ENCODE measurements at places on chromosomes 16 and 17.

DNA sequence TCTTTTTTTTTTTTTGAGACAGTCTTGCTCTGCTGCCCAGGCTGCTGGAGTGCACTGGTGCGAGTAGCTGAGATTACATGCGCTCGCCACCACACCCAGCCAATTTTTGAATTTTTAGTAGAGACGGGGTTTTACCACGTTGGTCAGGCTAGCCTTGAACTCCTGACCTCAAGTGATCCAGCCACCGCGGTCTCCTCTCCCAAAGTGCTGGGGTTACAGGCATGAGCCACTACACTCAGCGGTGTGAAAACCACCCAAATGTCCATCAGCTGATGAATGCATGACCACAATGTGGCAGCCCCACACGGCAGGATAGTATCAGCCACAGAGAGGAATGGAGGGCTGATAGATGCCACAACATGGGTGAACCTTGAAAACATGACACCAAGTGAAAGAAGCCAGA lies 2.1 kb downstream of the P2RX5 start:
- DNase-seq, result no peak

DNA sequence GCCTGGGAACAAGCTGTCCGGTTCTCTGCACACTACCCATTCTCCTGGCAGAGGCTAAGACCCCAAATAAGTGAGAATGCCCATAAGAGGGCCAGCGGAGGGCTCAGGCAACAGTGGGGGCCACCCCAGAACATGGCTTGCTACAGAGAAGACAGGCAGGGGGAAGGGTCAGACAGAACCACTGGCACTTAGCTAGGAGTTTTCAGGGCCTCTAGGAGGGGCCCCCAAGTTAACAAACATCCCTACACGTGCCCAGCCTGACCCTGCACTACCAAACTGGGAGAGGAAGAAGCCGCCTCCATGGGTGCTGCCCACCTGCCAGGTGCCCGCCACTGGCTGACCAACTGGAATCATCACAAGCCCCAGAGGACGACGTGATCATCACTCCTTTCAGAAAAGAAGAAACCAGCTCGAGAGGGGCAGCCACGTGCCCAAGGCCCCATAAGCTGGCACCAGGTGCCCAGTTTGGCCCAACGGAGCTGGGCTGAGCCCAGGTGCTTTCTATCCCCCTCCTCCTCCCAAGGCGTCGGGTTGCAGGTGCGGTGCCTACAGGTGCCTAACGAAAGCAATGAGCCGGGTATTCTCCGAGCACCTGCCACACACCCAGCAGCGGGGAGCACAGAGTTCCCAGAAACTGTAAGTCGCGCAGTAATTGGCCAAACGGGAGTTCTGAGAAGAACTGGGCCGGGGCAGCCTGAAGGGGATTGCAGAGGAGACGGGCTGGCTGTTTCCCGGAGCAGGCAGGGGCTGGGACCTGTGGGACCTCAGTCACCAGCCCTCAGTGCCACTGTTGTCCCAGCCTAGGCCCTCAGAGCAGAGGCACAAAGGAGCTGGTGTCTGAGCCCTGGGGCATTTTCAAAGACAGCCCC lies 13.2 kb downstream of the RPH3AL start:
- no peak for DNase-seq

DNA sequence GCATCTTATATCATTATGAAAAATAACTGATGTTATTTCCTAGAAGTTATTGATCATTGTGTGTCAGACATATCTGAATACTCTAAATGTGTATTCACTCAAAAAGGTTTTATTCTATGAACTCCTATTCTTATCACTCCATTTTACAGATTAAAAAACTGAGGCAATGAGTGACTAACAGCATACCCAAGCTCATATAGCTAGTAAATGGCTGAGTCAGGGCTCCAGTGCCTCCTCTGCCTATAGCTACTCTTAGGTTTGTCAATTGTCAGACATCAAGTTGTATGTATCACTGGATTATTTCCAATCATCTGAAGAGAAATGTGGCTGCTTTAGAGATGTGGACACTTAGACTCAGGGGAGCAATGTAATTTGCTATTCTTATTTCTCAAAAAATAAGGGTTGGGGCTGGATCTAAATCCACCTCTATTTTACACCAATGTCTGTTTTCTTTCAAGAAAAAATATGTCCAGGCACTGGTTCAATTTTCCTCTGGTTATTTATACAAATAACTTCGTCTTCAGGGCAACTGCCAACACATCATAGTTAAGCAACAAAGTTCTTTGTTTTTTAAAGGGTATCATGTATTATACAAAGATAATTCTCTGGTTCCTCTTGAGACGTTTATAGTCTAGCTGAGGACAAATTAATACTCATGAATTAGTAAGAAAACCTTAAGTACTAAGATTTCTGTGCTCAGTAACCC lies 328.9 kb upstream of the MAF start:
- no peak for DNase-seq

- no peak for DNase-seq
Measured at GRCh38 chr16:31461201-31461920, 2.1 kb downstream of the ARMC5 start.

GRCh38 chr16:46688101-46688653 lies 801 bp downstream of the VPS35 start:
- DNase-seq, result no peak

- DNase-seq, result no peak
Measured at GRCh38 chr17:17151055-17151454, 55.1 kb downstream of the PLD6 start.

DNA sequence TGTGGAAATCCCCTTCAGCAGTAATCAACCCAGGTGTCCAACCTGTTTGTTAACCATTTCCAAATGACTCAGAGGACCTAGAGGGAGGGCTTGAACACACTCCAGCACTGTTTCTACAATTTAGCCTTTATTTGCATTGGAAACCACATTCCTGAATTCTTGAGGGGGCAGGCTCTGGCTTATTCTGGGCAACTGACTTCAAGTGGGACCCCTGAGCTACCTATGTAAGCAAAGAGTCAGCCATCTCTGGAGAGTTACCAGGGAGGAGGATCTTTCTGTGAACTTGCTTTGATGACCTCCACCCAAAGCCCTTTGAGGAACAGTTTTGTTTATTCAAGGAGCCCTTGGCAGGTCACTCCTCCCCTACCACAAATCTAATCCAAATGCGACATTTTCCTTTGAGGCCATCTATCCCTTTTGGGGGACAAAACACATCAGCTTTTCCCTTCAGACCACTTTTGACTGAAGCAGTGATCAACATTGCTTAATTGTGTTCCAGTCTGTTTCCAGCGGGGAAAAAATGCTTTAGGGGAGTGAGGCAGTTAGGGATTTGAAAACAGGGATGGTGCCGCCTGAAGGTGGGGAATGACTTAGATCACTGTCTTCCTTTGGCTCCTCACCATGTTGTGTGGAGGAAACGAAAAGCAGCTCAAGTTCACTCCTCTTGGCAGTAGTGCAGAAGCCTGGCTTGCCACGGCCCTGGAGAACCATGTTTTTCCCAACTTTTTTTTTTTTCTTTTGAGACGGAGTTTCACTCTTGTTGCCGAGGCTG lies 46.2 kb downstream of the TUBD1 start:
- DNase-seq, result no peak

DNA sequence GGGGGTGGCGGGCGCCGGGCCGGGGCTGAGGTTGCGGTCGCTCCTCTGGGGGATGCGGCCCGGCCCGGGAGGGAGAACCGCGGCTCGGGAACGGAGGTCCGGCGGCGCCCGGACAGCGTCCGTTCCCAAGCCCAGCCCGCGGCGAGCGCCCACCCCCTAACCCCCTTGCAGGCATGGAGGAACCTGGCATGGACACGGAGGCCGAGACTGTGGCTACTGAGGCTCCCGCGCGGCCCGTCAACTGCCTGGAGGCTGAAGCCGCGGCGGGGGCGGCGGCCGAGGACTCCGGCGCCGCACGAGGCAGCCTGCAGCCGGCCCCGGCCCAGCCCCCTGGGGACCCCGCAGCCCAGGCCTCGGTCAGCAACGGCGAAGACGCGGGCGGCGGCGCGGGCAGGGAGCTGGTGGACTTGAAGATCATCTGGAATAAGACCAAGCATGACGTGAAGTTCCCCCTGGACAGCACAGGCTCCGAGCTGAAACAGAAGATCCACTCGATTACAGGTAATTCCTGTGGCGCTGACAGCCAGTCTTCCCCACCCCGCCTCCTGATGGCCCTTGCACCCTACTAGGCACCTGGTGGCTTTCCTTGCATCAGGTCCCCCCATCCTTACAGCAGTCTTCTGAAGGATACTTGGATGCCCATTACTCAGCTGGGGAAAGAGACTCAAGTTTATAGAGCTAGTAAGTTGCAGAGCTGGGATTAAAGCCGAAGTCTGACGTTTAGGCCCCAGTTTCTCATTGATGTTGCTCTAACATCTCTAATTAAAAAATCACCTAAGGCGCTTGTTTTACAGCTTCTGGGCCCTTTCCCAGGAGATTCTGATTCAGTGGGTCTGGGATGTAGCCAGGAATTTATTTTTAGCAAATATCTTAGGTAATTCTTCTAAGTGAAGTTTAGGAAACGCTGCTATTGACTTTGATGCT lies 514 bp downstream of the UBFD1 start:
- DNase-seq, result peak; percentile 1

- no peak for DNase-seq
Measured at GRCh38 chr17:48113201-48113676, 5.7 kb downstream of the SNX11 start.

- no peak for DNase-seq
Measured at GRCh38 chr16:85888405-85889331, 10.3 kb upstream of the IRF8 start.

DNA sequence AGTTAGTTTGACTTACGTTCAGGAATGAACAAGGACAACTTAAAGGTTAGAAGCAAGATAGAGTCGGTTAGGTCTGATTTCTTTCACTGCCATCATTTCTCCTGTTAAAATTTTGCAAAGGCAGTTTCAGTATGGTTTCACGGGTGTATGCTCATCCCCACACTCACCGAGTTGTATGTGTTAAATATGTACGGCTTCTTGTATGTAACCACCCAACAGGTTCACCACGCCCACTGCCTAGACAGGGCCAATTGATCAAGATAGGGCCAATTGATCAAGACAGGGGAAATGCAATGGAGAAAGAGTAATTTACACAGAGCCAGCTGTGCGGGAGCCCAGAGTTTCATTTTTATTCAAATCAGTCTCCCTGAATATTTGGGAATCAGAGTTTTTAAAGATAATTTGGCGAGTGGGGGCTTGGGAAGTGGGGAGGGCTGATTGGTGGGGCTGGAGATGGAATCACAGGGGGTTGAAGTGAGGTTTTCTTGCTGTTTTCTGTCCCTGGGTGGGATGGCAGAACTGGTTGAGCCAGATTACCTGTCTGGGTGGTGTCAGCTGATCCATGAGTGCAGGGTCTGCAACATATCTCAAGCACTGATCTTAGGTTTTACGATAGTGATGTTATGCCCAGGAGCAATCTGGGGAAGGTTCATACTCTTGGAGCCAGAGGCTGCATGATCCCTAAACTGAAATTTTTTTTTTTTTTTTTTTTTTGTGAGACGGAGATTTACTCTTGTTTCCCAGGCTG lies 62.4 kb upstream of the PLCG2 start:
- DNase-seq, result no peak

All from stimulated activated CD8-positive, alpha-beta memory T cell treated with anti-CD3 and anti-CD28 coated beads, Interleukin-4, amount 100 ng/mL, for 1 hour (primary cell).